Ureter (tissue), 1 donor: ENCODE measurements at places on chromosomes 6 and 20. TPM values are rescaled to one million over a fixed set of nuclear protein-coding genes. Genes with fewer than 3 reads are reported as not detected.

The CLPSL1 gene
- total RNA-seq, result not detected

The PTPRK gene
- total RNA-seq, result 107 TPM

The OVOL2 gene
- total RNA-seq, result 16.2 TPM

The COL20A1 gene
- total RNA-seq, result not detected

DNA sequence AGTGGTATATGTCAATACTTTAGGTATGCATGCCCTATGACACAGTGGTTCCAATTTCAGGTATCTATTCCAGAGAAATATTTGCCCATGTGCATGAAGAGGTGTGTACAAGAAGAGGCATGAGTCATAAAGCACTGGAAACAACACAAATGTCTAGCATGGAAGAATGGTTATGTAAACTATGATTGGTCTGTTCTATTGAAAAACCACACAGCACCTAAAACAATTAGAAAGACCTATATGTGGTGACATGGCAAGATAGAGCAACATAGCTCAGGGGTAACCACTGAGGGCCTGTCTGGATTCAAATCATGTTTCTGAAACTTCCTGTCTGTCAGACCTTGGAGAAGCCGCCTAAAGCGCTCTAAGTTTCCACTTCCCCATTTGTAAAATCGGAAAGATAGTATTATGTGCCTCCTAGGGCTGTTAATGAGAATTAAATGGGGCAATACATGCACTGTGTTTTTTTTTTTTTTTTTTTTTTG, 76.0 kb upstream of the SHLD1 start:
- DNase-seq, result no peak

DNA sequence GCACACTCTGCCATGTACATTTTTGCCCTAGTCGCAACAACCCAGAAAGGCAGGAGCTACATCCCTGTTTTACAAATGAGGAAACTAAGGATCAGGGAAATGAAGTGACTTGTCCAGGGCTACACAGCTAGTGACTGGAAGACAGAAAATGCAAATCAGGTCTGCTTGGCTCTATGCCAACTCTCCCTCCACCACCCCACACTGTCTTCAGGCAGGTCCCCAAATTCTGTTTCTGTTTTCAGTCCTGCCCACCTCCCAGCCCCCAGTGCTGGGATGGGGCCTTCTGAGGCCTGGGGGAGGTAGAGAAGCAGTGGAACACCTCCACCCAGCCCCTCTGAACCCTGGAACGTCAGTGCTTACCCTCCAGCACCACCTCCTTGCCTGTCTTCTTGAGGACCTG, 5.1 kb downstream of the SNTA1 start:
- no peak for DNase-seq

DNA sequence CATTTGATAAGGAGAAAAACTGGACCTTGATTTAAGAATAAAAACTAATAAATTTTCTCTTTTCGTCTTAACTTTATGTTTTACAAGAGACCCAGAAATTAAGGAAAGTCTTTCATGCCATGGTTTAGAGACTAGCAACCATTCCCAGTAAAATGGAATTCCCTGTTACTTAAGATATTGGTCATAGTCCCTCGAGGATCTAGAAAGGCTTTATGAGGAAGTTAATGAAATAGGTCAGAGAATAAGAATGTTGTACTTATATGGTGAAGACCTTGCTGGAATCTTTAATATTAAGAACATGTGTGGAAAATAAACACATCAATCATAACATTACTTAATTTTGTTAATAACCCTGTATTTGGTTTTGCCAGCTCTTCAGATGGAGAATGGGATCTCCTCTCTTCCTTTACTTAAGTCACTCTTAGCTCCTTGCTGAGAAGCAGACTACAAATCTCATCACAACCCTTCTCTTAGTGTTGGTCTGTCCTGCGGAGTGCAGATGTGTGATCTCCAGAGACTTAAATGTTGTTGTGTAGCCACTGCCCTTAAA, 382.9 kb downstream of the QKI start:
- DNase-seq, result no peak

DNA sequence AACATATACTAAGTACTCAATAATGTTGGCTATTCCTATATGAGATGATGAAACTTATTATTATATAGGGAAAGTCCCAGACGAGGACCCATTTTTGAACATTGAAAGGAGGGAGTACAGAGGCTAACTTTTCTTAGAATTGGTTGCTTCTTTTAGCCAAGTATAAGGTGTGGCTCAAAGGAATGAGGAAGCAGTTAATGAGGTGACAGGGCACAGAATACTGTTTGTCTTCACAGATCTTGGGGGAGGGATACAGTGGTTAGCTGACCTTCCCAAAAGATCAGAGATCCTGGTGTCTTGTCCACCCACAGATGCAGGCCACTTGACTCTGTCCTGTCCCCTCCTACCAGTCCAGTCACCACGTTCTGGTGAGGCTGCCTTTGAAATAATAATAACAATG, 67.8 kb upstream of the EPB41L1 start:
- no peak for DNase-seq

GRCh38 chr20:2538356-2538755, 2.0 kb downstream of the TMC2 start:
- DNase-seq, result no peak

- DNase-seq, result no peak
Observed at GRCh38 chr20:62661647-62662046, 19.3 kb downstream of the SLCO4A1 start.

DNA sequence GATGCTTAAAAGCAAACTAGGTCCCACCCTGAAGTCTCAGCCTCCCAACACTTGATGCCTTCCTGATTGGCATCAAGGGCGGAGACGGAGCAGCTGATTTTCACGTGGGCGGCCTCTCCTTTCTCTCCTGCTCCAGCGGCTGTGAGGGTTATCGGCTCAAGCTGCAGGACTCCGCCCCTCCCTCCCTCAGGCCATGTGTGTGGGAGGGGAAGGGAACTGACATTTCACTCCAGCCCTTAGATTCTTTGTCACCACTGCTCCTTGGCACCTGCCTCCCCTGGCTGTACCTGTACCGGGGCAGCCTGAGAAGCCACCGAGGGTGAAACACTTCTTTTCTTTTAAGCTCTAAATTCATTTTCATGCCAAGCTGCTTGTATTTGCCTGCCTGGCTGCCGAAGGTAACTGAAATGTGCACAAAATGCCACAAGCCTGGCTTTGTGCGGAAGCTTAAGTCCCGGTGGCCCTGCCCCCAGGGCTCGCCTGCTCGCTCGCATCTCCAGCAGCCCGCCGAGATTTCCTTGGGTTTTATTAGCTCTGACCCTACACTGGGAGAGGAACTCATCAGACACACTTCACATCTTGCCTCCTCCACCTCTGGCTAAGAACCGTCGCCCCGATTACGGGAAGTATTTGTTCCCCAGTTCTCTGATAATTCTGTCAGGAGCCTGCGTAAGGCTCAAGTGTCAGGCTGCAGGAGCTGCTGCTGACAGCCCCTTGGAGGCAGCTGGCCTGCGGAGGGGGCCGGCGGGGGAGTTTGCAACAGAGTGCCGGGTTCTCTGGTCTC, 9.6 kb upstream of the CPNE5 start:
- peak; percentile 77 for DNase-seq

The RHAG gene
- total RNA-seq, result not detected

The SOX12 gene
- total RNA-seq, result 7.4 TPM

DNA sequence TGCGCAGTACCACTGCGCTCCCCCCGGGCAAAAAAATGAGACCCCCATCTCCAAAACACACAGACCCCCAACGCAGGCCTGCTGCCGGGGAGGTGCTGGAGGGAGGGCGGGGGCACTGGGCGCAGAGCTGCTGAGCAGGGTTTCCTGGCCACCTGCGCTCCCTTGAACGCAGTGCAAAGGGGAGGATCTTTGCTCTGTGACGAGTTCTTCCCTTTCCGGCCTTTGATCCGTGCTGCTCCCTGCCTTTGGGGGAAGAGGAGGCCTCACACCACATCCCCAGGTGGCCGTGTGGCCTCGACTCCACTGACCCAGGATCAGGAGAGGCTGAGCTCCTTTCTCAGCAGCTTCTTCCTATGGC, 8.9 kb upstream of the COL20A1 start:
- no peak for DNase-seq

The CGA gene
- total RNA-seq, result not detected

DNA sequence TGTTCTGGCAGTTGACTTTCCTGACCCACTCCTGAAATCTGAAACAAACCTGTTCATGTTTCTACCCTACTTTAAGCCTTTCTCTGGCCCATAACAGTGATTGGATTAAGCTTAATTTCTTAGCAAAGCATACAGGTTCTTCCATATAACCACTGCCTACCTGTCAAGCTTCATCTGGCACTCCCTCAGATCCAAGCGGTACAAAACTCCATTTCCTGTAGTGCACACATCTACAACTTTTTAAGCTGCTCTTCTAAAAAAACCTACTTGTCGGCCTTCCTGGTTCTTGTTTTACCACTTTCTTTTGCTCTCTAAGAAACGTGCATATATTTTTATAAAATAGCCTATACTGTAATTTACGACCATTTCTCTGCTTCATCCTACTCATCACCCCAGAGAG, 916 bp upstream of the PPP1R11 start:
- DNase-seq, result no peak

DNA sequence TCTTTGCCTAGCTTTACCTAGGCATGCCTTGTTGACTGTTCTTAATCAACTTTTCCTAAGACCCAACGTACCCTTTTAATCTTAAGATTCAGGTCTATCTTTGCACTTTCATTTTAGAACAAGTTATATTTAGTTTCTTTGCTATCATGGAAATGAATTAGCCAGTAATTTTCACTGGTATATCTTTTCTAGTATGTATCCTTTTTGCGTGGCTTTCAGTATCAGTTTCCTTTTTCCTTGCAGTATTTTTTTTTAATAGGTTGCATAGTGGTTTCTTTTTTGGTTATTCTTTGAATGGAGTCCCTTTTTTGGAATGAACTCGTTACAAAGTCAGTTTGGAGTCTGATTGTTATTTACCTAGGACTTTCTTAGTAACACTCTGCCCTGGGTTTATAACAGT, 7.3 kb downstream of the ANKEF1 start:
- no peak for DNase-seq

DNA sequence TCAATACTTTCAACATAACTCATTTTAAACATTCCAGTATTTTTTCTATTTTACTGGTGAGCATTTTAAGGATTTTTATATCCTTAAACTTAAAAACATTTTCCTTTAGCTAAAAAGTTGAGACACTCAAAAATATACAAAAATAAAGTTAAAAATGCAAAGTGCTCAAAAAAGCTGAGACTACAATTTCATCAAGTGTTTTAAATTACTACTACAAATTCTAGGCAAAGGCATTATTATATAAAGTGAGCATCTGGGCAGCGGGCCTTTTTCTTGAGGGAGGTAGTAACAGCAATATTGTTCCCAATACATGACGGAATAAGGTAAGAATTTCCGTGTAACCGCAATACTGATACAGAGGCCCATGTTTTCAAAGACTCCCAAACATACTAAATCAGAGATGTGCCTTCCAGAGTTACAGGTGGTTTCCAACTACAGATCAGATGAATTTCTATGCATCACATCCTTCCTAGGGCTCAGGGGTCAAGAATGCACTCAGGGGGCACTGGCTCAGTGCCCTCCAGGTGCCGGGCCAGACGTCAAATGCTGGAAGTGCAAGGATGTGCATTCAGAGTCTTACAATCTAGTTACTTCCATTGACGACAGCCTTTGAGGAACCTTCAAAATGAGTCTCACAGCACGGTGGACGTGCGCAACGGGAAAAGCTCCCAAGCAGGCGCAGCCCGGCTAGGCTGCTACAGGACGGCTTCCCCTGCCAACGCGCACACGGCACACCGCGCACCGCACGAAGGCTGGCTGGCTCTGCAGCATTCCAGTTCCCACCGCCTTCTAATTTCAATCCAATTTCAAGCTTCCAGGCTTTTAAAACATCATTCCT, 1.7 kb downstream of the PHF10 start:
- no peak for DNase-seq

GRCh38 chr20:32278199-32278643, 770 bp downstream of the KIF3B start:
- no peak for DNase-seq

GRCh38 chr20:22499515-22500166, 84.7 kb downstream of the FOXA2 start:
- DNase-seq, result no peak

DNA sequence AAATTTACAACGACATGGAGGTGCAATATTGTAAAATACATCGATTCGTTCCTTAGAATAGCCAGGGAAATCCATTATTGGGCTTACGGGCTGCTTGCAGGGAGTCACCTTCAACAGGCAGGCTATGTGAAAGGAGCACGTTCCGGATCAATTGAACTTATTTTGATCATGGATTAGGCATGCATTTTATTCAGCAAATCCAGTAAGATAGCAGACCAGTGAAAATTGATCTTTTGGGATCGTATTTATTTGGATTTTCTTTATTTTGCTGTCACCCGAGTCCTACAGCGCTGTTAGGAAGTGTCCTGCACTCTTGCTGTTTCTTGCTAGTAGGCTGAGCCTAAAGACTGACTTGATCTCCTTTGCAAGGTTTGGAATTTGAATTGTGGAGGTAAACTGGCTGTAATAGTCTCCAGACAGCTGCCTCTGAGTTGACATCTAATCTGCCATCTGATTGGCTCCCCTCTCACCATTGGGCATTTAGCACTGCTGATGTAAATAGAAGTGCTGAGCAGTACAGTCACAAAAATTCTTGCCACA, 3.0 kb downstream of the ARID1B start:
- peak; percentile 64 for DNase-seq

DNA sequence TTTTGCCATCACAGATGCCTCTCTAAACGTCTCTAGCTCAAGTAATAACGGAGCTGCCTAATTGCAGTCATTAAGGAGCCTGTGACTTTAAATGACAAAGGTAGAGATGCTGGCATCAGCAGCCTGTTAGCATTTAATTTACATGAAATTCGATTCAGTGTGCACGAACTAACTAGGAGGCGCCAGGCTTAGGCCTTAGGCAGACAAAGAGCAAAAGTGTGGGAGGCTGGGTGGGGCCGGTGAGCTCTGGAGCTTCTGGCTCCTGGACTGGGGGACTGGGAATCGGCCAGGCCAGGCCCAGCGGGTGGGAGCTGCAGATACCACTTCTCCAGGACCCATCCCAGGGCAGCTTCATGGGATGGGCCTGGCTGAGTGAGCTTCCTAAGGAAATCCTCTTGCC, 170.0 kb upstream of the AGPAT4 start:
- no peak for DNase-seq

The RPRD1B gene
- total RNA-seq, result 61.3 TPM

The NAA20 gene
- total RNA-seq, result 63.4 TPM

The GATA5 gene
- total RNA-seq, result 4.1 TPM

The PKIB gene
- 3.5 TPM for total RNA-seq

The COL9A3 gene
- 5.1 TPM for total RNA-seq

DNA sequence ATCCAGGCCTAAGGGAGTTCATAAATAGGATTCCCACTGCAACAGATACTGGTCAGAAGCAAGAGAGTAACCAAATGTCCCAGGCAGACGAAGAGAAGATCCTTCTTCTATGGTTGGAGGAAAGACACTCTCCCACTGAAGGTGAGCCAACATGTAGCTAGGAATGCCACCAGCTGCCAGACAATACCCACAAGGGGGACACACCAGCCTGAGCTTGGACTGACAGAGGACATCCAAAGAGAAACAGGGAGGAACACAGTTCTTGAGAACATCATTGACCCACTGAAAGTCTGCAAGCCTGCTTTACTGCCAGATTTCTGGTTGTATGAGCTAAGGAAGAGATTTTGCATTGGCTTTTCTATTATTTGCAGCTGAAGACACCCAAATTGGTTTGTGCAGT, 80.1 kb downstream of the PXDC1 start:
- DNase-seq, result no peak

GRCh38 chr20:32513031-32513866, 71.9 kb downstream of the NOL4L start:
- DNase-seq, result no peak

GRCh38 chr20:63114693-63115311, 101.1 kb downstream of the YTHDF1 start:
- DNase-seq, result no peak
